RCC 7860 (cell line): ENCODE measurements at places on chromosomes 12 and 14.

DNA sequence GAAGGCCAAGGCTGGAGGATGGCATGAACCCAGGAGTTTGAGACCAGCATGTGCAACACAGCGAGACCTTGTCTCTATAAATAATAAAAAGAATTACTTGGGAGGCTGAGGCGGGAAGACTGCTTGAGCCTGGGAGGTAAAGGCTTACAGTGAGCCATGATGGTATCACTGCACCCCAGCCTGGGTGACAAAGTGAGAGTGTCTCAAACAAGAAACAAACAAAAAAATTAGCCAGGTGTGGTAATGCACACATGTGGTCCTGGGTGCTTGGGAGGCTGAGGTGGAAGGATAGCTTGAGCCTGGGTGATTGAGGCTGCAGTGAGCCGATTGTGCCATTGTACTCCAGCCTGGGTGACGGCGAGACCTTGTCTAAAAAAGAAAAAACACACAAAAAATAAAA lies 1.7 kb upstream of the GPRC5A start:
- DNase-seq: no peak

GRCh38 chr12:116366456-116366776 lies 88.9 kb upstream of the MED13L start:
- no peak for DNase-seq

DNA sequence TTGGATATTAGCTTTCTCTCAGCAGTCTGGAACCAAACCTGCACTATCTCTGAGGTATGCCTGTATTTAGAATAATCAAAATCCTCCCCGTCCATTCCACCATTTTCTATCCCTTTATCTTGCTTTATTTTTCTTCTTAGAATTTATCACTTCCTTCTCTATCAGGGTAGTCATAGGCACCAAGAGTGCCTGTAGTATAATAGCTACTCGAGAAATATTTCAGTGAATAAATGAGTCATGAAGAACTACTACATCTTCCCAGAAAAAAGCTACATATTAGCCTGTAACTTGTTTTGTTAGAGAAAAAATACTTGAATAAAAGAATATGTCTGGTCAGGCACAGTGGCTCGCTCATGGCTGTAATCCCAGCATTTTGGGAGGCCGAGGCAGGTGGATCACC lies 4.3 kb downstream of the SLC2A14 start:
- DNase-seq: no peak

DNA sequence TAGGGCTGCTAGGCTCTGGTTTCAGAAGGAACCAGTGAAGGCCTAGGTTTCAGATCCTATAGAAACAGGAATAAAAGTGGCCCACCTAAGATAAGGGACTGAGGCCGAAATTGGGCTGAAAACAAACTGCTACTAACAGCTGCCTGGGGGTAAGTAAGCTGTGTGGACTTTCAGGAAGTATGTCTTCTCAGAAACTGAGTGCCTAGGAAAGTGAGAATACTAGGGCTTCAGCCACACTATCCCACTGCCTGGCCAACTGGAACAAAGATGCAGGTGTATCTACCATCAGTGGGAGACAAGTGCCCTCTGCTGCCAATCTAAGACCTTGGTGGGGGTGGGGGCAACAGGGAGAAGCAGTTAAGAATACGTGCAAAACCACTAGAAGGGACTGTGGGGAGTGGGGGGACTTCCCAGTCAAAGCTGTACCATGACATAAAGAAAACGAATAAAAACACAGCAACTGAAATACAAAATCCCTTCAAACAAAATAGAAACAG lies 82.5 kb downstream of the MED13L start:
- DNase-seq: no peak

GRCh38 chr12:73798523-73798922 lies 739.1 kb upstream of the ATXN7L3B start:
- DNase-seq: no peak

DNA sequence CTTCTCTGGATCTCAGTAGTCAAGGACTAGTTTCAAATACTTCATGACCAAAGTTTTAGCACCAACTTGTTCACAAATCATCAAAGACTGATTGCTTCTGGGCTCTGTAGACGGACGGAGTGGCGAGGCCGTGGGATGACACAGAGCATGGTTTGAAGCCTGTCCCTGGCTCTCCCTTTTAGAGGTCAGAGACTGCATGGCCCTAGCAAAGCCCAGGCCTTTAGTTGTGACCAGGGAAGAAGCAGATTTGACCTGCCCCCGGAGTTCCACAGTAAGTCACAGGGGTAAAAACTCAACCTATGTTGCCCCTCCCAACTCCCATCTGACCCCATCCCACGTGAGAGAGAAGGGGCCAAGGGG lies 90.4 kb downstream of the SYNE3 start:
- no peak for DNase-seq

GRCh38 chr12:119748497-119748896 lies 80.6 kb downstream of the PRKAB1 start:
- DNase-seq: peak; percentile 13

GRCh38 chr14:56044196-56044595 lies 74.0 kb upstream of the PELI2 start:
- DNase-seq: no peak
